T1000 (cell line): ENCODE measurements at places on chromosomes 12 and 14.

GRCh38 chr12:132953771-132954170 lies 2.3 kb downstream of the ZNF605 start:
- no peak for DNase-seq

GRCh38 chr14:53890611-53891101 lies 66.0 kb downstream of the BMP4 start:
- no peak for DNase-seq

DNA sequence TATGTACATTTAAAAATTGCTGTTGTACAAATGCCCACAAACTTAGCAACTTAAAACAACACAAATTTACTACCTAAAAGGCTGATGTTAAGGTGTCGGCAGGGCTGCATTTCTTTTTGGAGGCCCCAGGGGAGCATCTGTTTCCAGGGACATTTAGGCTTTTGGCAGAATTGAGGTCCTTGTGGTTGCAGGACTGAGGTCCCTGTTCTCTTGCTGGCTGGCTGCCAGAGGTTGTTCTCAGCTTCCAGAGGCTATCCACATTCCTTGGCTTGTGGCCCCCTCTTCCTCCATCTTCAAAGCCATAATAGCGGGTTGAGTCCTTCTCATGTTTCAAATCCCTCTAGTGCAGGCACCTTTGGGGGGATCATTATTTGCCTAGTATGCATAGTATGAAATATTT lies 22.4 kb upstream of the KRT83 start:
- no peak for DNase-seq

GRCh38 chr12:29415111-29415510 lies 34.1 kb upstream of the ERGIC2 start:
- no peak for DNase-seq
